ENCODE measurements at places on chromosomes 13 and 19.

- DNase-seq, result no peak
Observed at GRCh38 chr13:71856548-71857043, 10.4 kb downstream of the DACH1 start.

DNA sequence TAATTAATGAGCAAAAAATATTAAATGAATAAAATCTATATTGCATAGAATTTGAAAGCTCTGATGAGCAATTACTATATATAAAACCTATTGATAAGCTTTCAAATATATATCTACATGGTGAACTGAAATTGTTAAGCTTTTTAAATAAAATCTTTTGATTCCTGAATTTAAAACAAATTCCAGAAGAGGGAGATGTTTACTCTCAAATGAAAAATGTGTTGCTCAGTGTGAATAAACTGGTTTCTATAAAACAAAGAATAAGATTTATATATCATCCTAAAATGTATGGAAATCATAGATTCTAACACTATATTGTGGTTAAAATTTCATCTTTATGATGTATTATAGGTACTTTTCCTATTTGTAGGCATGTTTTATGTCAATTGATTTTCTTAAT, 171.5 kb upstream of the SLITRK6 start:
- no peak for DNase-seq

DNA sequence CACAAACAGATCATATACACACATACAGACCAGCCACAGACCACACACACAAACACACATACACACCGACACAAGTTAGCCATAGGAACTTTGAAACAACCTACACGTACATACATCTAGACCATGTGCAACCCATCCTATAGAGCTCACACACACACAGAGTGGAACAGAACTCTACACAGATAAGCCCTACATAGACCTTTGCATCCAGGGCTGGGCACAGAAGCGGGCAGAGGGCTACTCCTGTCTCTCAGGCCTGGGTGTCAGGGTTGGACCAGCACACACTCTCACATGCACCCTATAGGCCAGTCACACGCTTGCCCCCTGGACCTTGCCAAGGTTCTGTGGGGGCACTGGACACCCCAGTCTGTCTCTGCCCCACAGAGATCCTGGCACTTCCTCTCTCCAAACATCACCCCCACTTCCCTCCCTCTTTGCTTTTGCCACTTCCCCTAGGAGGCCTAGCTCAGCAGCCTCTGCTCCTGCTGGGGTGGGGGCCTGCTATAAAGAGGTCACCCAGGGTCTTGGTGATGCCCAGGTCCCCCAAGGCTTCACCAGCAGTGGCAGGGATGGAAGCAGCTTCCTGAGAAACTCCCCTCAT, 5.8 kb upstream of the JUNB start:
- DNase-seq, result no peak

- DNase-seq, result no peak
Observed at GRCh38 chr19:8387688-8388611, 2.2 kb upstream of the RAB11B start.

DNA sequence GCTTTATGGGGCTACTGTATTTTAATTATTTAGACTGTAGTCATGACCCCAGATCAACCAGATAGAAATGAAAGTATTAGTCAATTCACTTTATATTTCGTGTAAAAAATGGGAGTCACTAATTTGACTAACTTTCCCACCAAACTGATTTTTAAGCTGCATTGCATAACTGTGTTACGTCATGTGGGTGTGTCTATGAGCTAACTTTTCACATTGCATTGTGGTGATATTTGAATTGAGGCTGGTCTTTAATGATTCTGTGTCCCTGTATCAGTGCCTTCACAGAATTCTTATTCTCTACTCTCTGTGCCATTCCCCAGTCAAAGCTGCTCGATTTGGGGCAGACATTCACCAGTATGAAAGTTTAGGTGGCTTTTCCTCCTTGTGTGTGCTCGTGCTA, 172.7 kb upstream of the MAB21L1 start:
- no peak for DNase-seq

GRCh38 chr19:53894707-53895106, 12.7 kb downstream of the PRKCG start:
- no peak for DNase-seq

DNA sequence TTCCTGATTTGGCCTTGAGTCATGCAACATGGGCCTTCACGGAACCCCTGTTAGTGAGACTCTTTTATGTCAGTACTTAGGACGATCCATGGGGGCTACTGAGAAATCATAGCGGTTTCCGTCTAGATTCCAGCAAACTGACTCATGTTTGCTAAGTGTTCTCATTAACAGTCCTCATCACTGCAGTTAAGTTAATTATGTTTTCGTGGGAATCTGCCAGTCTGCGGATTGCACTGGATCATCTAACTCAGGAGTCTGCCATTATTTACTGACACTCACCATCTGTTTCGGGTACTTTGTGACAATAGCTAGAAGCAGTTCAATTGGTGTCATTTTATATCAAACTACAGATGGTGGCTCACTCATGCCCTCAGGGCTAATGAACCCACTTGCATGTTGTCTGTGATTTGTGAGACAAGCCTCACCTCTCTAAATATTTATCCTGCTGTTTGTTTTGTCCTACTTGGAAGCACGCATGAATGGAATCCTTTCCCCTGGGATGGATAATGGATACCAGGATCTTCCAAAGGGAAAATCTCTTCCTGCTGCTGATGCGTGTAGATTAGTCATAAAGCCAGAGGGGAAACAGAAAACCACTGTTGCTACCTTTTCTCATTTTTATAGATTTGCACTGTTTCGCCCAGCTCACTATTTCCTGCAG, 61.8 kb downstream of the RAB20 start:
- DNase-seq, result peak; percentile 89

DNA sequence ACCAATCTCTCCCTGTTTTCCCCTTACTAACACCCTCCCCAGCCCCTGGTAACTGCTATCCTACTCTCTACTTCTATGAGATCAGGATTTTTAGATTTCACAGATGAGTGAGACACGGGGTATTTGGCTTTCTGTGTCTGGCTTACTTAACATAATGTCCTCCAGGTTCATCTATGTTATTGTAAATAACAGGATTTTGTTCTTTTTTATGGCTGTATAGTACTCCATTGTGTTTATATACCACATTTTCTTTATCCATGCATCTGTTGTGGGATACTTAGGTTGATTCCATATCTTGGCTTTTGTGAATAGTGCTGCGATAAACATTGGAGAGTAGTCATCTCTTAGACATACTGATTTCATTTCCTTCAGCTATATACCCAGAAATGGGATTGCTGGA, 28.5 kb upstream of the ATP11A start:
- no peak for DNase-seq

GRCh38 chr19:39926170-39926760, 8.2 kb downstream of the FCGBP start:
- no peak for DNase-seq

GRCh38 chr13:114061744-114062143, 70.7 kb downstream of the RASA3 start:
- no peak for DNase-seq

Data from NCI-H1105 (cell line).